ENCODE measurements at places on chromosomes 7 and 10.

DNA sequence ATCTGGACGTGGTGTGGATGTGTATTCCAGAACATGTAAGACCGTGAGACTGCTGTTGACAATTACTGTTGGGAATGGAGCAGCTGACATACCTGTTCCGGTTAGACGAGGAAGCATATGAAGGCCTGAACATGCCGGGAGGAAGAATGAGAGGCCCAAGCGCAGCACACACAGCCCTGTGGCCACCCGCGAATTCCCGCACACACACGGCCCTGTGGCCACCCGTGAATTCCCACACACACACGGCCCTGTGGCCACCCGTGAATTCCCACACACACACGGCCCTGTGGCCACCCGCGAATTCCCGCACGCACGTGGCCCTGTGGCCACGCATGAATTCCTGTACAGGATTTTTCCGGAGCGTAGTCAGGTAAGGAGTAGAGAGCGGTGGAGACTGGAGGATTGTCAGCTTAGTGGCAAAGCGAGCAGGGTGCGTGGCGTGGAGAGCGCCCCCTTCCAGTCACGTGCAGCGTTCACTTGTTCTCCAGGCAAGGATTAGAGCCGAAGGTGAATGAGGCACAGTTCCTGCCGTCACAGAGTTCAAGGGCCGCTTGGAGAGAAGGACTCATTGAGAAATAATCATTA, 9.5 kb upstream of the SUN1 start:
- no peak for DNase-seq

GRCh38 chr7:19101472-19101871, 16.0 kb downstream of the TWIST1 start:
- peak; percentile 7 for DNase-seq

DNA sequence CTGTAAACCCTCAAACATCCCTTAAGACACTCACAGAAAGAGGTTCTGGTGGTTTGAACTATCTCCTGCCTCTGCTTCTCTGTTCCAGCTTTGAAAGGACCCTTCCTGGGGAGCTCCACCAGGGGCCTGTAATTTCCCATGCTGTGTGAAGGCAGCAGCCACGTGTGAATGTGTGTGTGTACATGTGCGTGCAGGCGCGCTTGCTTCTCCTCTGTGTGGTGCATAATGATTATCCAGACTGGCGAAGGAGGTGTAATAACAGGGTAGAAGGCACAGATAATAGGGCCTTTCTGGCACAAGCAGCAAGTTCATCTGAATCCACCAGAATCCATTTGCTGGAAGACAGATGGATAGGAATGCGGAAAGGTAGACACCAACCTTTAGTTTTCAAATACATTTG, 466.5 kb downstream of the GRID1 start:
- no peak for DNase-seq

GRCh38 chr10:110682348-110682747, 38.2 kb downstream of the RBM20 start:
- no peak for DNase-seq

DNA sequence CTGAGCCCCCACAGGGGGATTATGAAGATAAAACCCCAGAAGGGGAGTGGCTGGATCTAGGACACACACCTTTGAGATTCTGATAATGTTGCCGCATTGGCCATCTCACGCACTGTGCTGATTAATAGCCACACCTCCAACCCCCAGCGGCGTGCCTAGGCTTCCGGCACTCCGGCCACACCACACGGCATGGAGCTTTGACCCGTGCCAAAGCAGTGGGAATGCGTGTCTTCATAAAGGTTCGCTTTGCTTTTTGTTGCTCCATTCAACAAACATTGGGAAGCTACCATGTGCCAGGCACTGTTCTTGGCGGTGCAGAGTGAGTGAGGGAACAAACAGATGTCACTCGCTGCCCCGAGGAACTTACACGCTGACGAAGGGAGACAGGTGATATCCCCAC, 117.6 kb downstream of the TCERG1L start:
- DNase-seq = no peak

DNA sequence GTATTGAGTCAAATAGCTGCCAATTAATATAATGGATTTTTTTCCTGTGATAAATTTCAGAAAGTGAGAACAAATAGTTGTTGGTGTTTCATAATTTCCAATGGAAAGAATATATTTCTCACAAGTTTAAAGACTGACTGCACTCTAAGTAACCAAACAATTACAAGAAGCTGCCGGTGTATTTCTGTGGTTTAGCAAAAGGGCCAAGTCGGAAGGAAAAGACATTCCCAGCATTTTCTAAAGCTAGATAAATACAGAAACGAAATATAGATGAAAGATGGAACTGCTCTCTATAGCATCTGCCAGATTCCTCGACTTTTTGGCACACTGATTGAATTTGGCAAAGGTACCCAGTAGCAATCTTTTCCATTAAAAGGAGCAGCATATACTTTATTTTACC, 92.7 kb upstream of the MKX start:
- no peak for DNase-seq

Measured in NCI-H146 (cell line).